ENCODE measurements at places on chromosomes 4 and X.

GRCh38 chrX:108735091-108735678 lies 1.2 kb downstream of the IRS4 start:
- no peak for DNase-seq

DNA sequence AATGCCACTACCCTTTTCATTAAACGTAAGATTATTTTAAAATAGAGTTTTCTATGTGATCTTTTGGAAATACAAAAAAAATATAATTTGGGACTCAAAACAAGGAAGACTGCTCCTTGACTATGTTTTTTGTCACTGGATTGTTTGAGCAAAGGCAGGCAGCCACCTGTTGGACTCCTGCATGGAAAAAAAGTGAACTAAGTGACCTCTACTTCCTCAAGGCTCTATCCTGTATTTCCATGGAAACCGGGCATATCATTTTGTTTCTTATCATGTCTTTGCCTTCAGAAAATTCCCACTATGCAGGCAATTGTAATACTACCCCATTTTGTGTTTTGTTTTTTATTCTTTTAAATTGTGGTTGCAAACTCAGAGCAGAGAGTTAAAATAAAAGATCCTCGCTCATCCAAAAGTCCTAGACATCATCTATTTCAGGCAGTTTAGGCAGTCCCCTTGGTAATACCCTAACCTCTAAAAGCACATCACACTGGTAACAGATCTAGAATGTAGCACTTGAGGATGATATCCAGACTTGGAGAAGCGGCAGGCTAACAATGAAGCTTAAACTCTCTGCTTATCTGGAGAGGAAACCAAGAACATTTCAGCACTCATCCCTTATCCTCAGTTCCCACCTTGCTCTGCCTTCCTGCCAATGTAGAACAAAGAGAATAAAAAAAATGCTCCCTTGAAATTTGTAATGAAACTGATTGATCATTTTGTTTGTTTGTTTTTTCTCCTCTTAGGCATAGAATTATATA lies 165.7 kb downstream of the BANK1 start:
- DNase-seq: no peak

DNA sequence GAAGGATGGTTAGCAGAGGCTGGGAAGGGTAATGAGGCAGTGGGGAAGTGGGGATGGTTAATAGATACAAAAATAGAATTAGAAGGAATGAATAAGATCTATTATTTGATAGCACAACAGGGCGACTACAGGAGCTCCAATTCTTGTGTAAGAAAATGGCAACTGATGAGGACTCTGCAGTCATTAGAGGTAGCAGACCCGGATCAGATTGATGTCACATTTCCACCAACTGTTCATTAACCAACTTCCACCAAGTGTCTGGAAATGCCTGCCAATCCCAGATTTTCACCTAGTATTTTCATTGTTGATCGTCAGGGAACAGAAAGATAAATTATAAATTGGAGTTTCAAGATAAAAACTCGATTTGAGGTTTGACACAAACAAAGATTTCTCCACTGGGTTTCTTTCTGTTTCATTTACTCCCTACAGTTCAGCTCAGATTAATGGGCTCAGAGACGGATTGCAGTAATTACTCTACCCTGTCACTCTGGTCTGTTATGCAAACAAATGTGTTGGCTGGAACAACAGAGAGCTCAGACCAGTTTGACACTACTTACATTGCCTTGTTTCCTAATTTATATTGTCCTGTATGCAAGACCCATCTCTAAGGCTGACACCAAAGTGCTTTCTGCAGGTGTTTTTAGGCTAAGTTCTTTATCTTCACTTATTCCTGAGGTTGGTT lies 909.2 kb upstream of the PRKX start:
- DNase-seq: no peak

GRCh38 chr4:63296773-63297172 lies 1112.5 kb downstream of the TECRL start:
- DNase-seq: no peak

DNA sequence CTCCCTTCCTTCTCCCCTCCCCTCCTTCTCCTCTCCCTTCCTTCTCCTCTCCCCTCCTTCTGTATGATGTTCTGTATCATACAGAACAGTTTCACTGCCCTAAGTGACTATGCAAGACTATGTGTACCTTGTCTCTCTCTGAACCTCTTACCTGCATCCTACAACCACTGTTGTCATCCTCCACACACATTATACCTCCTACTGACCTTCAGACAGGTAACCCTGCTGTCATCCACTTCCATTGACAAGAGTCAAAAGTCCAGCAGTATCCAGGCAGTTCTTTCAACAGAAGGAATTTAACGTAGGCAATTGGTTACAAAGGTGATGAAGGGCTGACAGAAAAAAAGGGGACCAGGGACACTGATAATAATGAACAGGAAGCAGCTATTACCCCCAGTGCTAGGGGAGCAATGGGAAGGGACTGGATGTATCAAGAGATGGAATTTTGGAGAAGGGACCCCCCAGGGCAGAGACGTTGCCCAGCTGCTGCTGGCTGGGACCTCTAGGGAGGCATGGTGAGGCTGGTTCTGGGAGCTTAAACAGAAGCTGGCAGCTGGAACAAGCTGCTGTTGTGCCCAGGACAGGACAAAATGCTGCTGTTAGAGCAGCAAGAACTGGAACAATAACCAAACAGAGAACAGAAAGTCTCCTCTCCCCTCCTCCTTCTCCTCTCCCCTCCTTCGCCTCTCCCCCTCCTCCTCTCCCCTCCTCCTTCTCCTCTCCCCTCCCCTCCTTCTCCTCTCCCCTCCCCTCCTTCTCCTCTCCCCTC lies 84.7 kb downstream of the DCTD start:
- no peak for DNase-seq

GRCh38 chrX:12790885-12791256 lies 341 bp upstream of the PRPS2 start:
- no peak for DNase-seq

GRCh38 chr4:59608466-59608865 lies 1591.7 kb upstream of the ADGRL3 start:
- DNase-seq: no peak

DNA sequence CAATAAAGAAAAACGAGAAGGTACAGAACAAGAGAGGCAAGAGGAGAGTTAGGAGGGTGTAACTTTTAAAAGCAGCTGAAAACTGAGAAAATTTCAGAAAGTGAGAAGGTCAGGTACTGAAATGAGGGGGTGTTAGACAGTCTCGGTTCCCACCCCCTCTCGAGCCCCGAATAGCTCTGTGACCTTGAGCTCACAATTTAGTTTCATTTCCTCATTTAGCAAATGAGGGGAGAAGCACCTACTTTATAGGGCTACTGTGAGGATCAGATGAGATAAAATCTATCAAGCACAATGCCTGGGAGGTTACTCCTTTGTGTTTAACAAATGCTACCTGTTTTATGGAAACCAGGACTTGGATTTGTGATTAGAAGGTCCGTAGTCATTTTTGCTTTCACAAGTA lies 4.9 kb downstream of the UGT8 start:
- no peak for DNase-seq

GRCh38 chr4:123060039-123060770 lies 137.8 kb upstream of the NUDT6 start:
- no peak for DNase-seq

DNA sequence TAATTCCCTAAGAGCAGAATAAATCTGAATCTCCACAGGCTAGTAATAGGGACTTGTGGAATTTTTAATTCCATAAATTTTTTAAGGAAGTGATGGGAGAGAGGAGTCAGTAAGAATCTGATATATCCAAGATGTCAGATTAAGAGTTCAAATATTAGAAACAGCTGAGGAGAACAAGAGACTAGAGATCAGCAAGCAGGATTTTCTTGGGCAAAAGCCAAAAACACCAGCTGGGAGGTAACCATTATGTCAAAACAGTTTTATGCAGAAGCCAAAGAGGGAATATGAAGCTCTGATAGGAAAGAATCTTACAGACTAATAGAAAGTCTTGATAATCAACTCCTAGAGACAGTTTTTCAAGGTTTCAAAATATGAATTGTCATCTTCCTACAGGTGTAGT lies 72.2 kb upstream of the RBPJ start:
- DNase-seq: no peak

DNA sequence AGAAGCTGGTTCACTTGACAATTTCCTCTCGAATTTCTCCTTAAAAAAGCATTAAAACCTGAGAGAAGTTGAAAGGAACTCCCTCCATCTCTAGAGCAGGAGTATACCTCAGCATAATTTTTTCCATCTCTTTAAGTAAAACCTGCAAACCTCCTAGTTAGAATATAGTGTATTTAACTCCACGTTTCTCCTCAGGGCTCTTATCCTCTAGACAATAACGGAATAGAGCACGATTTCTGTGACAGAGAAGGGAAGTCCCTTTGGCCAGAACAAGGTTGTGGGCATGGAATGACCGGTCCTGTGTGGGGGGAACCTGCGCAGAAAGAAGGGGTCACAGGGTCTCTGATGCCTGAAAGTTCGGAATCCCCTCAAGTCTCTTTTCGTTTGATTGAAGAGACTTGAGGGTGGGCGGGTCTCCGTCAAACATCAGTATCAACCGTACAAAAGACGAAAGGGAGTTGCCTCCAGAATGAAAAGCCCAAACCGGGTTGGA lies 697 bp downstream of the ZNF280C start:
- no peak for DNase-seq

DNA sequence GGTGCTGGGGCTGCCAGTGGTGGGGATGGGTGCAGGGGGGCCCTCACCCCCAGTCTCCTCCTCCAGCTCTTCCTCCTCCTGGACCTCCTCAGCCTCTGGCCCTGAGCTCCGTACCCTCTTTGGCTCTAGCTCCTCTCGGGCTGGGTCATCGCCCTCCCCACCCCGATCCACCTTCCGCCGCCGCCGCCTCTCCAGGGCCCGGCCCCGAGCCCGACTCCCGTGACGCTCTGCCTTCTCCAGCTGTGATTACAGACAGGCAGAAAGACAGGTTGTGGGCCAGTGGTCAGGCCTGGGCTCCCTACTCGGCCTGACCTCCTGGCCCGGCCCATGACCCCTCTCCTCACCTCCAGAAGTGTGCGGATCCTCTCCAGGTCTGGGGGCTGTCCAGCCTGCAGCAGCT lies 31.9 kb downstream of the KDM5C start:
- no peak for DNase-seq

- no peak for DNase-seq
Observed at GRCh38 chr4:185202984-185203485, 765 bp downstream of the CFAP97 start.

DNA sequence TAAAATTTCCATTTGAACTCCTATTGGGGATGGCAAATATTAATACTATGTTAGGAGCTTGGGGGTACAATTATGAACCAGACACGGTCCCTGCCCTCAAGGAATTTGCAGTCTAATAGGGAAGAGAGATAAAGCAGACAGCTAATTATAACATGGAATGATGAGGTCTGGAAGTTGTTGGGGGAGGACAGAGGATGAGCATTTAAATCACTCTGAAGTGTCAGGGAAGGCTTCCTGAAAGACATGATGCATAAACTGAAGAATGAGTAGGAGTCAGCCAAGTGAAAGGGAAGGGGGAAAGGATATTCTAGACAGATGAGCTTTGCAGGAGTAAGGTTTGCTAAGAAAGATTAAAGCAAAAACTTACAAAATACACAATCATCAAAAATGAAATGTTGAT lies 15.9 kb downstream of the PLAC1 start:
- DNase-seq: no peak

DNA sequence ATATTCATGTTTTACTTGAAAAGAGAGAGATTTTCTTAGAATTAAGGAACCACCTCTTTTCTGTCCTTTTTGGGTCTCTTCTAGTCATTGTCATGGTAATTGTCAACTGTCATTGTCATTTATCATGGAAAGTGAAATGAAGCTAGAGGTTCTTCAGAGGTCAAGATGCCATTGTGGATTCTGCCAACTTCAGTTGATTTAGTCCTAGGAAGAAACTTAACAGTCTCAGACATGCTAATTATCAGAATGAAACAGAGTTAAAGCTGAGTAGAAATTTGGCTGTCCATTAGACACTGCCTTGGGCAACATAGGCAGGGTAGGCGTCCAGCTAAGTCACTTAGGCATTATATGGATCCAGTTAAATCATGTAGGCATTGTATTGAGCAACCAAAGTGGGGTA lies 796.1 kb upstream of the ADGRL3 start:
- DNase-seq: no peak

DNA sequence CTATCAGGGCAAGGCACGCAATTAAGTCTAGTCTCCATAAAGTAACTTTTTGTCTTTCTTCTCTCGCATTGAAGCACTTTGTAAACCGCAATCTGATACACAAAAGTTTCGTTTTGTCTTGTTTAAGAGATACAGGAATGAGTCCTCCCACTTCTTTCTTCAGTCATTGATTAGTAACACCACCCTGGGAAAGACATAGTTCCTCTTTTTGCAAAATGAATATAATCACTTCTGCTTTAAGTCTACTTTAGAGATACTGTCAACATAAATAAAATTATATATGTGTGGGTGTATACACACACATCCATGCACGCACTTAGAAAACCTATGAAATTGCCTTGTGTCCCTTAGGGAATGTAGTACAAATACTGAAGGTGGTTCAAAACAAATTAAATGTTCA lies 11.7 kb downstream of the COQ2 start:
- no peak for DNase-seq

GRCh38 chr4:173827707-173828106 lies 297.7 kb upstream of the HAND2 start:
- no peak for DNase-seq

GRCh38 chr4:47203593-47203992 lies 172.2 kb downstream of the GABRB1 start:
- DNase-seq: no peak

DNA sequence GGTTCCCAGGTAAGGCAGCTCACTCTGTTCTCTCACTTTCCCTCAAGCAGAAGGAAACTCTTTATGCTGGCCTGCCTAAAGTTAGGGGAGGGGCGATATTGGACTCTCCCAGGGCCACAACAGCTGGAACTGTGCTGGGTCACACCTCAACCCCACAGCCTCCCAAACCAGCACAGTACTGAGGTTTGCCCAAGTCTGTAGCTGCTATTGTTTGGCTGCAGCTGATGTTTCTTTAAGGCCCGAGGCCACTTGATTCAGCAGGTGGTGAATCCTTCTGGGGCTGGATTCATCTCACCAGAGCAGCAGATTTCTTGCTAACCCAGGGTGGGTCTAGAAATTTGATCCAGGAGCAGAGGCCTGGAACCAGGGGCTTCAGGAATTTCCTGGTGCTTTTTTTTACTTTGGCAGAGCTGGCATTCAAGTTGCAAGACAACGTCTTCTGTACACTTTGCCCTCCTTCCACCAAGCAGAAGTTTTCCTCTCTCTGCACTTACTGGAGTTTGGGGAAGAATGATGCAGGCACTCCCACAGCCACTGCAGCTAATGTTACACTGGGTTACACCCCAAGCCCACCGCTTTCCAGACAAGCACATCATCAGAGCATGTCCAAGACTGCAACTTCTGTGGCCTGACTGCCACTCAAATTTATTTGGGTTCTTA lies 544.7 kb upstream of the NDST4 start:
- no peak for DNase-seq

DNA sequence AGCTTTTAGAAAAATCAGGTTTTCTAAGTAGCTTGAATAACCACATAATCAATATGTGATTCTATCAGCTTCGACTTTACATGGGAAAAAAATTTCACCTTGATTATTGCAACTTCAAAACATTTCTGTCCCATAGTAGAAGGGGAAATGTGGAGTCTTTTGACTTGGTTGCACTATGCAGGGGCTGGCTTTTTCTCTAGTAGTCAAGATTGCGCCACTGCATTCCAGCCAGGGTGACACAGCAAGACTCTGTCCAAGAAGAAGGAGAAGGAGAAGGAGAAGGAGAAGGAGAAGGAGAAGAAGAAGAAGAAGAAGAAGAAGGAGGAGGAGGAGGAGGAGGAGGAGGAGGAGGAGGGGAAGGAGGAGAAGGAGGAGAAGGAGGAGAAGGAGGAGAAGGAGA lies 84.9 kb downstream of the MAML3 start:
- DNase-seq: no peak

GRCh38 chr4:11428231-11428898 lies at the start of gene HS3ST1:
HS3ST1 (minus strand) TSS chr4:11428894; CDS start chr4:11400005, 28,889 bp downstream.
- no peak for DNase-seq

GRCh38 chr4:110073053-110073845 lies 125.2 kb downstream of the ELOVL6 start:
- no peak for DNase-seq
